Stimulated activated CD8-positive, alpha-beta memory T cell treated with anti-CD3 and anti-CD28 coated beads, Interleukin-7, amount 100 ng/mL, for 1 hour (primary cell): ENCODE measurements at places on chromosomes 12 and 14.

GRCh38 chr12:71315328-71315985 is 124.1 kb upstream of the LGR5 start:
- no peak for DNase-seq

- DNase-seq, result no peak
Measured at GRCh38 chr12:61739925-61740324, 520.3 kb upstream of the USP15 start.

DNA sequence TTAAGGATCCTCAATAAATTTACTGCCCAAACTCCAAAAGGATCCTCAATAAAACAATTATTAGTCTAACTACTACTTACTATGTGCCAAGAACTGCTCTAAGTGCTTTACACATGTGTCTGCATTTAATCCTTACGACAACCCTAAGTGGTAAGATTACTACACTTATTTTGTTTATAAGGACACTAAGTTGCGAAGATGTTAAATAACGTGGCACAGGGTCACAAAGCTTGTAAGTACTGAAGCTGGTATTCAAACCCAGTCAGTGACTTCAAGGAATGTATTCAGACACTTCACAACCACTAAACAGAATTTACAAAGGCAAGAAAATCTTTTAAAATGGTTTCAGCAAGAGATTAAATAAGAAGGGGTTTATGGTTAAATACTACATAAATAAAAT is 13.0 kb downstream of the FERMT2 start:
- DNase-seq, result no peak

DNA sequence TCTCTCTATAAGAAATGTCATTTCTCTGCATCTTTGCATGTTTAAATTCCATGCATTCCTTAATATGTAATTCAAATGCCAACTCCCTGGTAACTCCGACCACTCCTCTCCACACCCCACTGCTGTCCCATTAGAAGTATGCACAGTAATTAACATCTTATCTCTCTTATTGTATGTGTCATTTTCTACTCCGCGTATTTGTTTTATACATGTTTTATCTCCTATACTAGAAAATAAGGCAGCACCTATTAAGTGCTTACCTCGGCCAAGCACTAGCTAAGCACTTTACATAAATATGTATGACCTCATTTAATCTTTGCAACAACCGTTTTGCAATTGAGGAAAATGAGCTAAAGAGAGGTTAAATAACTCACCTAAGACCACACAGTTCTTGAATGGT is 469.8 kb downstream of the BCAT1 start:
- DNase-seq, result no peak

GRCh38 chr12:27193854-27194544 is 50.1 kb upstream of the STK38L start:
- no peak for DNase-seq

GRCh38 chr12:76866726-76867125 is 12.1 kb downstream of the CSRP2 start:
- no peak for DNase-seq

- DNase-seq, result no peak
Measured at GRCh38 chr12:69099201-69099837, 140.1 kb upstream of the CPSF6 start.

DNA sequence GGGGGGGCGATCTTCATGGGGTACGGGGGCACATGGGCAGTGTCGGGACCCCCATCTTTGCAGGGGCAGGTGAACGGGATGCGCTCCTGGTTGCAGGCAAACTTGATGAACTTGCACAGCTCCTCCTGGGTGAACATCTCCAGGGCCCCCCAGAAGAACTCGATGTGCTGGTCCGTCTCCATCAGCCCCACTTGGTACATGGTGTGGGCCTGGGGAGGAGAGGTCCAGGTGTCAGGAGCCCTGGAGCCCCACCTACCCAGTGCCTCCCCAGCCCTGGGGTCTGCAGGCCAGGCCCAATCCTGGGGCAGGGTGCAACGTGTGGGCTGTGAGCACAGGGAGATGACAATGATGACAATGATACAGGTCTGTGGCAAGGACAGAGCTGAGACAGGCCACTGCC is 37.7 kb downstream of the TRAFD1 start:
- DNase-seq, result no peak

- no peak for DNase-seq
Measured at GRCh38 chr12:100858656-100859055, 64.1 kb downstream of the ANO4 start.

DNA sequence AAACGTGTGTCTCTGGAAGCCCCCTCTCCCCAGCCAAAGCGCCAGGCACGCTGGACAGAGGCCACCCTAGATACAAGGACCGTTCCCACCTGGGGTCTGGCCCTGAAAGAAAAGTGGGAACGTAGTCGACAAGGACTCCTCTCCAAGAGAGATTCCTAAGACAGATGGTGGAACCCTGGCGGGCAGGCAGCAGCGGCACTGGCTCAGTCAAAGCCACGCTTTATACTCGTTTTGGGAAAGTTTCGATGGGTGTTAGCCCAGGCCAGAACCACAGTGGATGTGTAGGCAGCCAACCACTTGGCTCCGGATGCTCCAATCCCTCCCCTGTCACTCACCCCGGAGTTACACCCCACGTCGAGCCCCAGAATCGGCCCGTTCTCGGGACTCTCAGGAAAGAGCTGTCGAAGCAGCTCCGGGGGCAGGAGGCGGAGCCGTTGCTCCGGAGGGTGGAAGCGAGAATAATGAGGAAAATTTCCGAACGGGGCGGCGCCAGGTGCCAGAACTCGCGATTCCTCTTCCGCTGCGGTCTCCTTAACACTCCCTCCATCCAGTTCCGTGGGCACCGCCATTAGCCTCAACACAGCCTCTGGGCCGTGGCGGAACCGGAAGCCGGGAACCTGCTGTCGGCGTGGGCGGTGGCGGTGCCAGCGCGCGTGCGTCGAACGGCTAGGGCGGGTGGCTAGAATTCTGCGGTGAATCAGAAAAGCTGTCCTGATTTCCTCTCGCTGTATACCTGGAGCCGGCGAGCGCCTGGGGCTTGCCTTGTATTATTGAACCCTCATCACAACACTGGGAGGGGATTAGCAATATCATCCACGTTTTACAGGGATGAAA is at the start of gene BCDIN3D:
Gene BCDIN3D (minus strand): TSS at position 588 of the 834 bp plus-strand sequence. CDS start 19 bp downstream, at position 569.
- DNase-seq, result peak; percentile 80

DNA sequence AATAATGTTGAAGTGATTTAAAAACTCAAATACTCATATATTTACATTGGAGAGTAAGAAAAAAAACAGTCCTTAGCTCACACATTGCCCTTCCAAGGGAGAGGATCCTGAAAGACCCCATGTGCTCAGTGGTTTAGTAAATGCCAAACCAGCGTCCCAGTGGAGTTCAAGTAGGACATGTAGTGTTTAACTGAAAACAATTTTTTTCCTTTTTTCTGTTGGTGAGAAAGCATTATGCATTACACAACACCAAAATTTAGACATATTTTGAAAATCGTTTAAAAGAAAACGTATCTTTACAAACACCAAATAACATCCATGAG is 33.6 kb downstream of the UBR7 start:
- DNase-seq, result no peak

GRCh38 chr12:49422114-49422513 is 54.9 kb downstream of the SPATS2 start:
- DNase-seq, result no peak

DNA sequence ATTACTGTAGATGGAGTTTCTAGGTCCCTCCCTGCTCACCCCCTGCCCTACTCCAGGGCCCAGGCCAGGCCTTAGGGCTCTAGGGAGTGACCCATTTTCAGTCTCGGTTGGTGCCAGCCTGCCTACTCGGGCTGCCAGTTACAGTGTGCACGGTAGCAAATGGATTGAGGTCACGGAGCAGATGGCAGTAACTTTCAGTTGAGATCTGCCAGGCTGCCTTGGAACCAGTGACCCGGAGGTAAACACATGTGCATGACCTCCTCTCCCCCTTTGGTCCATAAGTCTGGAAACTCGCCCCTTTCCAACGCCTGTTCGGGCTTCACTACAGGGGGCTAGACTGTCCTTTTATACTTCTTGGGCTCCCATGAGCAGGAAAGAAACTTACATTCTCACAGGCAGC is 139.7 kb upstream of the TBX3 start:
- no peak for DNase-seq

GRCh38 chr12:3601461-3602150 is 110.6 kb downstream of the PRMT8 start:
- DNase-seq, result no peak
